Stimulated activated CD4-positive, alpha-beta T cell treated with anti-CD3 and anti-CD28 coated beads, TNF-alpha, amount 100 ng/mL, for 48 hours (primary cell): ENCODE measurements at places on chromosomes 2 and 18.
A peak's percentile ranks its signal among the peaks of the same experiment; 100 is the strongest.

DNA sequence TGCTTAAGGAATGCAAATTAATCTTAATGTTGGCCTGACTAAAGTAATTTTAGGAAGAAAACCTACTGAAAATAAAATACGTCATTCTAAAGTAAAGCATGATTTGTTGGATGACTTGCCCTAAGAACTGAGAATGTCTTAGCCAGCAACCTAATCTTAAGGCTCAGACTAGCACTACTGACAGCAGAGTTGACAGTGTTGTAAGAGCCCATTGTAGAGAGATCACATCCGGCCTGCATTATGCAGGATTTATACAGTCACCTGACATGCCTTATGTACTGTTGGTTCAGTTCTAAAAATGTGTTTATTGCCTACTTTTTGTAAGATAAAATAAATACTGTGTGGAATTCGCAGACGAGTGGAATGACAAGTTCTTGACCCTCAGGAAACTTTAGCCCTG, 82.3 kb downstream of the TMEM185B start:
- no peak for DNase-seq

DNA sequence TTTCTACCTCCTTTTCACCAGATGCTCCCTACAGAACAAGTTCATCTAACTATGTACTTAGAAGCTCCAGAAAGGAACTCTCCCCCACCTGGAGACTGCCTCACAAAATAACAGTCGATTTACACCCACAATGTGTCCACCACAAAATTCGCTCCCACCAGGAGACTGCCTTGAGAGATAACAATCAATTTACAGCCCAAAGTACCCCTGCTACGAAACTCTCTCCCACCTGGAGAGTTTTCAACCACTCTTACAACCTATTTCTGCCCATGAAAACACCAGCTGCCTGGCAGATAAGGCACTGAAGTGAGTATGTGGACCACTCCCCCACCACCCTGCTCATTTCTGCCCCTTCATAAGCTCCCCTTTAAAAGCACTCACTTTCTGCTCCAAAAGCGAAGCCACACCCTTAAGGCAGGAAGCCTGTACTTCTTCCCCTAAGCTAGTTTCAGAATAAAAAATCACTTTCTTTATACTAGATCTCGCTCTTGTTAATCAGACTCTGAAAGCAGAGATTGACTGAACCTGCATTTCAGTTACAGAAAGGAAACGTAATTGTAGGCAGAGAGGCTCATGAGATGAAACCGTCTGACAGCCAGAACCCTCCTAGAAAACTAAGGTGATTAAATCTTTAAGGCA, 94.4 kb upstream of the RBBP8 start:
- DNase-seq = no peak

- no peak for DNase-seq
Observed at GRCh38 chr2:10629819-10630532, 59.8 kb downstream of the NOL10 start.

DNA sequence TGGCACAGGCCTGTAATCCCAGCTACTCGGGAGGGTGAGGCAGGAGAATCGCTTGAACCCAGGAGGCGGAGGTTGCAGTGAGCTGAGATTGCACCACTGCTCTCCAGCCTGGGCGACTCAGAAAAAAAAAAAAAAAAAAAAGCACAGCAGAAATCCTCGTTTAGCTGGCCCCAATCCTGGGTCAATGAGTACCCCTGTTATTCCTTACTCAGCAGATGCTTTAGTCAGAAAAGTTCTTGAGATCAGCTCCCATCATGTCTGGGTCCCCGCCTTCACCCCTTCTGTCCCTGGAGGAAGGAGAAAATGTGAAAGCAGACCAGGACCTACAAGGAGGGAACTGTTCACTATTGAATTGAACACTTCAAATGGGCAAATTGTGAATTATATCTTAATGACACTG, 16.4 kb upstream of the KCNG3 start:
- DNase-seq = no peak

DNA sequence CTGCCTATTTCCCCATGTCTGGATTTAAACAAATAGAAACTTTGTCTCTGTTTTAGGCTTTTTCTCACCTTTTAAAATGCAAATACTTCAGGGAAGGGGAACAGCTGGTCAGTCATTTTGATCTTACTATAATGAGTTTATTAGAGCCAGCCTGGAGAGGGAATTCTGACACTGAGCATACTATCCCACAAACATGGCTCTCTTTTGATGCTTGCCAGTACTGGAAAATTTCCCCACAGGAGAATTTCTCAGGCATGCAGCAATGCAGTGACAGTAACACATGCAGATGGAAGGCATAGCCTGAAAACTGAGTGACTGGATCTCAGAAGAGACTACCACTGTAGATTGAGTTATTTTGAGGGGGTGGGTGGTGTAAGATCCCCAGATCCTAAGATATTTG, 974.3 kb upstream of the CELF4 start:
- DNase-seq = no peak

DNA sequence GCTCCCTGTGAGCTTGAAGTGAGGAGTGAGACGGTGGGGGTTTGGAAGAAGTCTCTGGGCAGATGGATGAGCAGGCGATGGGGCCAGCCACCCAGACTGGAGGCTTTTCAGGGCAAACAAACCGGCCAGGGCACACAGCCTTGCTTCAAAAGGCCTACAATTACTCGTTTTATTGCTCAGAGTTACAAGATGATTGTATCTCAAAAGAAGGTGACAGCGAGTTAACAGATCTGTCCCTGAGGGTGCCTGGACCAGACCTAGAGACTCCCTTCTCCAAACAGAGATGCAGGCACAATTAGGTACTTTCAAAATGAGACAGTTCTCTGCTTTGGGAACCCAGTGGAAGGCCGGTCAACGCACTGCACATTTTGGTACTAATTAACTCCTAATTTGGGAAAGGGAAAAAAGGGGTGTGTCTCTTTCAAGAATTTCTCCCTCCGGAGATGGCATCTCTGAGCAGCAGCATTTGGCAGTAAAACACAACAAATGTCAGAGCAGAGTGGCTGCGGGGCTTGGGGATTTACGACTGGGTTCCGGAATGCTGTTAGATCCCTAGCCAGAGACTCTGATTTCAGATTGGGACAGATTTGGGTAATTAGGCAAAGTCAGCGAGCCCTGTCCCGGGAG, 226.7 kb downstream of the TTC32 start:
- DNase-seq = no peak

GRCh38 chr18:49907346-49907929, 94.1 kb upstream of the ACAA2 start:
- DNase-seq = no peak

- no peak for DNase-seq
Observed at GRCh38 chr2:28779001-28779400, 27.4 kb downstream of the PPP1CB start.

- DNase-seq = no peak
Observed at GRCh38 chr2:176668912-176669311, 399.7 kb downstream of the MTX2 start.

GRCh38 chr2:98730053-98730706, 752 bp downstream of the MGAT4A start:
- no peak for DNase-seq

GRCh38 chr2:75199428-75200011, at the start of gene TACR1:
Gene TACR1 (minus strand): TSS chr2:75199520. CDS start chr2:75198934, 586 bp downstream.
- peak; percentile 18 for DNase-seq

DNA sequence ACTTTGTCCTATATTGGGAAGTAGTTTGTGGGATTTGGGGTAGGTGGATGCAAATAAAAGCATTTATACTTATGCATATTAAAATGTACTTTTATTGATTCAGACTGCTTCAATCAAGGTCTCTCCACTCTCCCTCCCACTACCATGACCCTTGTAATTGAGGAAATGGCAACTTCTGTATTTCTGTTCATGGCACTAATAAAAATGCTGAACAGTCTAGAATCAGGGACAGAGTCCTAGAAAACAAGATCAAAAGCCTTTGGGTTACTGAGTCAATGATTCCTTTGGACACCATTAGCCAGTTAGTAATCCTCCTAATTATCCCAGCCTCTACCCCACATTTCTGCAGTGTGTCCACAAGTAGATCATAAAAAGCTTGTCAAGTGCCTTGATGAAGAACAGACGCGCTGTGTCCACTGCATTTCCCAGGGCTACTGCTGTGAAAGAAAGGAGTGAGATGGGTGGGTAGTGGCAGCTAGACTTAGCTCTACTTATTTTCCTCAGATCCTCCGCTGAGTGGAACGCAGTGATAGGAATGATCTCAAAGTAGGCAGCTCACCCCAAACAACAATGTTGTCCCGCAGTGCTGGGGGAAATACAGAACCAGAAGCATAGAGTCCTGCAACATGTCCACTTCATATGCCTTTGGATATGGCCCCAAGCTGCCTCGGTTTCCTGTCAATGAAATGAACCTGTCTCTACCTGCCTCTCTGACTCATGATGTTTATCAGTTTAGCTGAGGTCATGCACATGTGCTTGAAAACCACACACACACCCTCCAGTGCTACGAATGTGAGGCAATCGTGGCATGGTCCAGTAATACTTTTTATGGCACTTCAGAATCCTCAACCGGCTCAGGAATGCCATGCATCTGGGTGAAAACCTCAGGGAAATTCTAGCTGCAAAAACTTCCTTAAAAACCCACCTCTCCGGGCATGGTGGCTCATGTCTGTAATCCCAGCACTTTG, 115.5 kb downstream of the COL6A3 start:
- no peak for DNase-seq

- no peak for DNase-seq
Observed at GRCh38 chr18:36012891-36013290, 40.4 kb downstream of the RMP24 start.

- no peak for DNase-seq
Observed at GRCh38 chr2:99876956-99877355, 265.4 kb downstream of the AFF3 start.

DNA sequence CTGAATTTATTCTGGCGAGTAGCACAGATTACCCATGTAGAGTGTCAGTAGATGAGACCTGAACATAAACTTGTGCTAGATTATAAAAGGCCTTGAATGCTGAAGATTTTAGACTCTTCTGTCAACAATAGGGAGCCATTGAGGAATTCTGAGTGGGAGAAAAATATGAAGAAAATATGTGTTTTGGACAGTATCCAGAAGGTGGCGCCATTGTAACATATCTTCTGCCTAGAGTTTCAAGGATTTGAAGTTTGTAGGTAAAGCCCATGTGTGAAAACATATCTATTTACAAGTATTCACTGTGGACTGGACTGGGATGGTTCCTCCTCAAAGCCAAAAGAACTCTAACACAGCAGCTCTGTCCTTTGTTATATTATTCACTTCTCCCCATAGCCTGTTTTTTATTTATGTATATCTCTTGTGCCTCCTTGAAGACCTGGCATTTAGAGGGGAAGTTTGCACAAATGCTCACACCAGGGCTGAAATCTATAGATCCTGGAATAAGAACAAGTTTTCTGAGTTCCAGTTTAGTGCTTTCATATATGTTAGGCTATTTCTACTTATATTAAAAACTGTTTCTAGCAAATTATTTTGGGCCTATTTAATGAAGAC, 124.9 kb downstream of the RDH14 start:
- no peak for DNase-seq

DNA sequence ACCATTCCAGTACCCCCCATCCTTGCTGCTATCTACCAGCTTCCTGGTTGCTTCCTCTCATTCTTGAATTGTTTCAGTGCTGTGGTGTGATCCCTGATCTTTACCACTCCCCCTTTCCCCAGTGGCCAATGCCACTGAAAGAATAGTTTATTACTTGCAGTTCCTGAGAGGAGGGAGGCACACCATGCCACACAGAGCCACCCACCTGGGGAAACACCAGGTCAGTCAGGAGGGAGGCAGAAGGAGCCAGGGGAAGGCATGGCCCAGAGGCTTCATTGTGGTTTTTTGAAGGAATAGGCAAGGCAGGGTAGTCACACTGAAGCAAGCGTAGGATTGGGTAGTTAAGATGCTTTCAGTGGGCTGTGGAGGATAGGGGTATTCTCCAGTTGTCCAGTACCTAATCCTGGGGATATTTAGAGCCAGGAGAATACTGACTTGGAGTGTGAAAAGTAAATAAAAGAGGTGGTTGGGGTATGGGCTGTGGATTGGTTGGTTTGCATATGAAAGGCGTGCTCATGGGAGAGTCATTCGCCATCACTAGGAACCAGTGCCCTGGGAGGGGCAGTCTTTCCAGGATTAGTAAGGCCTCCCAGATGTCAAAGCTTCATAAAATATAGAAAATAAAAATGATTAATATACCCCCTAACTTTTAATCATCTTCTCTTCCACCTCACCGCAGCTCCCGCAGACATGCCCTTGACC, 6.7 kb upstream of the TMEM177 start:
- no peak for DNase-seq

GRCh38 chr2:99504844-99505584, 15.2 kb upstream of the REV1 start:
- no peak for DNase-seq
